ENCODE measurements at places on chromosomes 6 and 20. TPM values are rescaled to one million over a fixed set of nuclear protein-coding genes. Genes with fewer than 3 reads are reported as not detected.

TRIM40 gene
- total RNA-seq = not detected

COMMD7 gene
- 34.4 TPM for total RNA-seq

PCSK2 gene
- total RNA-seq = not detected

BCLAF1 gene
- total RNA-seq = 135 TPM

SMPD2 gene
- 5.6 TPM for total RNA-seq

BANF2 gene
- not detected for total RNA-seq

GRCh38 chr6:150343434-150343833, 25.4 kb upstream of the IYD start:
- DNase-seq = no peak

- no peak for DNase-seq
These were observed 253.6 kb downstream of the THBS2 start for GRCh38 chr6:169000022-169000421.

DNA sequence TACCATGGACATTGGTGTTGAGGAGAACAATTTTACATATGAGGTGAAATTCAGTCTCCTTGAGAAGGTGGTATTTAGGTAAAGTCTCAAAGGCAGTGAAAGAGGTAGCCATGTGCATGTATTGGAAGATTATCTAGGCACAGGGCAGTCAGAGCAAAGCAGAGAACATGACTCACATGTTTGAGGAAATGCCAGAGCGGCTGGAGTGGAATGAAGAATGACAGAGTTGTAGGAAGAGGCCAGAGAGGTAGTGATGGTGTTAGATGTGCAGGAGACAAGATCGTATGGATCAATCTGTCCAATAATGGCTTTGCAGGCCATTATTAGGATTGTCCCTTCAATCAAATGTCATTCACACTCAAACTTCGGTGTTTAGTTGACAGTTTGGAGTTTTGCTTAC, 449.4 kb upstream of the PTCHD4 start:
- DNase-seq = no peak

GRCh38 chr6:48136856-48137255, 25.9 kb upstream of the PTCHD4 start:
- DNase-seq = no peak

- DNase-seq = no peak
These were observed 22.8 kb upstream of the ATXN1 start for GRCh38 chr6:16783952-16784565.

DNA sequence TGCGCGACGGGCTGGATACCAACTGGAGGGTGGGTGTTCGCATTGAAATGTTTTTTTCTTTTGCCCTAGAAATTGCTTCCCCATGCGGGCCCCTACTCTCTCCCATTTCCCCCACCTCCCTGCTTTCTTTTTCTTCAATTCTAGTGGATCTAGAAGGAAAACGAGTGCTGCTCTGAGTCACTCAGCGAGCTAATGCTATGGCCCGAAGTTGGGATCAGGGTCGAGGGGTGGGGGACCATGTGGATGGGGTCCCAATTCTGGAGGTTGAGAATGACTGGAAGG, 71.5 kb downstream of the SOX4 start:
- no peak for DNase-seq

GRCh38 chr6:141866731-141867497, 265.8 kb upstream of the GJE1 start:
- DNase-seq = no peak

GRCh38 chr6:83976037-83976755, 57.4 kb upstream of the MRAP2 start:
- DNase-seq = no peak

- DNase-seq = no peak
These were observed 101.4 kb downstream of the LIN28B start for GRCh38 chr6:105058316-105058715.

DNA sequence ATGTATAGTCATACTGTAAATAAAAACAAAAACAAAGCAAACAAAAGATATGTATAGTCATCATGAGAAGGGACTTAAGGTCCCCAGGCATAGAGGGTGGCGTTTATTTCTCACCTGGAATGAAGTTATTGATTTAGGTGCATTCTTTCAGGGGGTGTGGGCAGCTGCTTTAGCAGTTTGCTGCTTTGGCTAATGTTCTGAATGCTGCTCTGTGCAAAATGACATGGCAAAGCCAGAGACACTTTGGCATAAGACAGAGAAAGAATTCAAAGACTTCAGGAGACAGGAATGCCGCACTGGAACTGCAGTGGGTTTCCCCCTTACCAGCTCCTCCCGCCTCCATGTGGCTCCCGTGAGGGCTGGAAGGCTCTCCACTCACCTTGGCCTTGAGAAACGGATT, 36.4 kb upstream of the NELFCD start:
- DNase-seq = no peak

GRCh38 chr6:156905801-156906200, 128.6 kb downstream of the ARID1B start:
- no peak for DNase-seq

GRCh38 chr6:148199584-148199983, 143.1 kb upstream of the SASH1 start:
- no peak for DNase-seq

DNA sequence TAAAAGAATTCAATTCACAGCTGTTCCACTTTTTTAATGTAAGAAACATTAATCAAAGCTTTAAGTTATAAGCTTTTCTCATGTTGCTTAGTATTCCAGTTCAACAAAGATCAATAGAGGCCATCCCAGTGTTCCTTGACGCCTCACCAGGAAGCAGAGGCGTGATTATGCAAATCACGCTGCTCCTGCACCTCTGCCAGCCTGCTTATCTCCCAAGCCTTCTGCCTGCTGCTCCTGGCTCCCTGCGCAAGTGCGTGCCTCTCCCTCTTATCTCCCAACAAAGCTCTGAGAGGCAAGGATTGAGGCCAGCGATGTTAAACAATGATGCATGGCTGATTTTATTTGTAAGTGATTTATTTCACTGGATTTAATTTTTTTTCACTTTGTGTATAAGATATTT, 42.8 kb downstream of the INSM1 start:
- no peak for DNase-seq

DNA sequence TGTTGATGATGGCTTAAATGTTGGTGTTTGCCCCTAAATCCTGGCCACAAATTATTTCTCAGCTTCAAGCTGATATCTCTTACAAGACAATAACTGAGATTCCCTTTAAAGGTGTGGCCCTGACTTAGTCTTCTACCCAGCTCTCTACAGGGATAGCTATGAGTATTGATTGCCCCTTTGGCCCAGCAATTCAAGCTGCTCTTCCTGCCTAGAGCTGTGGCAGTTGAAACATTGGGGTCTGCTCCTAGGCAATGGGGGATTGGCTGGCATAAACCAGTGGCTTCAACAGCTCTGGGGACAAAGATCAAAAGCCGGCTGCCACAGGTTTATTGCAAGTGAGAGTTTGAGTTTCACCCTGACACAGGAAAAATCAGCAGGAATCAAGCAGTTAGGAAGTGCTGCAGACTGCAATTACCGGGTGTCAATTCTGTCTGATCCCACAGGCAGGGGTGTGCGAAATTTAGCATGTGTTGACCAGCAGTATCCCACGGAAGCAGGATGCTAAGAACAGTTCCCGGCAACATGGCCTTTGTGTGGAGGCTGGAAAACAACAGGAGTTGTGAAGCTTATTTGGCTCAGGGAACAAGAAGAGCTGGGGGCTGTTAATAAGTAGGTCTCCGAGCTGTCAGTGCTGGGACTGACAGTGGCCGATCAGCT, 66.2 kb upstream of the IYD start:
- DNase-seq = no peak

DNA sequence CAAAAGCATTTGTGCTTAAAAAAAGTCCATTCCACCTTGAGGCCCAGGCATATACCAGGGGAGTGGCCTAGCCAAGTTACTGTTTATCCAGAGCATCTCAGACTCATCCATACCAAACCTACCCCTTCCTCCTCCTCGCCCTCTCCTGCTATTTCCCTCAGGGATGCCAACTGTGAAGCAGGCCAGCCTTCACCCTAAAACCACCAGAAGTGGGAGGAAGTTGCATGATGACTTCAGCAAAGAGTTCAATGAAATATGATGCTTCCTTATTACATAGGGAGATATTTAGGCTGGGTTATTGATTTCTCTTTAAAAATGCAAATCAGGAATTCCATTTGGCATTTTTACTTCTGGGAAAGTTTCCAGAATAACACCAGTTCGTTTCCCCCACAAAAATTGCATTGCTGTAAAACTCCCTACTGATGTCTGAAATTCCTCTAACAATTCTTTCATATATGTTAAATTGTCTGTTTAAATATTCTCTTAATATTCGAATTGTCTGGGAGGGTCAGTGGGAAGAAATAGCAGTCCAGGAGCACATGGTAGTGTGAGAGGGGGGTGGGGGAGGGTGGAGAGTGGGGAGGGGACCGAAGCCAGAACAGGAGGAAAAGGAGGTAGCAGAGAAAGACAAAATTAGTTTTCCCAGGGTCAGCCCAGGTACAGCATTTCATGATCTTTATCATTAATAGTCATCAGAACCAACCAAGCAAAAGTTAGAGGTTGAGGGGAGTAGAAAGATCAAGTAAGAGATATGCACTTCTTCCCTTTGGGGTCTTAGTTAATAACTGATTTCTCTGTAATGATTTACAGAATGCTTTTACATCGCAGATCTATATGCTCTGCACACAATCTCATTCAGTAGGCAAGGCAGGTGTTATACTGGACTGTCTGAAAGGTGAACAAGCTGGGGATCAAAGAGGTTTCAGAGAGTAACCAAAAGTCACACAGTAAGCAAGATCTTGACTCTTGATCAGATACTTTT, 1.7 kb upstream of the TCP11 start:
- no peak for DNase-seq

GRCh38 chr6:142008781-142009180, 123.9 kb upstream of the GJE1 start:
- no peak for DNase-seq

DNA sequence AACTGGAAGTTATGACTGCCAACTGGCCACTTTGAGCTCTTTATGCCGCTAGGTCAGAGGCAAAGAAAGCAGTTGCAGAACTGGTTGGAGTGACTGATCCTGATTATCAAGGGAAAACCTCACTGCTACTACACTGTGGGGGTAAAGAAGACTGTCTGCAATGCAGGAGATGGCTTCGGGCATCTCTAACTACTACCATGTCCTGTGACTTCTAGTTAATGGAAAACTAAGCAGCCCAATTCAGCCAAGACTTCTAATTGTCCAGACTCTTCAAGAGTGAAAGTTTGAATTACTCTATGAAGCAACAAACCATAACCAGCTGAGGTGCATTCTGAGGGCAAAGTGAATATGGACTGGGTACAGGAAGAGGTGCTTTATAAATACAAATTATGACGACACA, 773.6 kb upstream of the SLC35B3 start:
- DNase-seq = no peak

DNA sequence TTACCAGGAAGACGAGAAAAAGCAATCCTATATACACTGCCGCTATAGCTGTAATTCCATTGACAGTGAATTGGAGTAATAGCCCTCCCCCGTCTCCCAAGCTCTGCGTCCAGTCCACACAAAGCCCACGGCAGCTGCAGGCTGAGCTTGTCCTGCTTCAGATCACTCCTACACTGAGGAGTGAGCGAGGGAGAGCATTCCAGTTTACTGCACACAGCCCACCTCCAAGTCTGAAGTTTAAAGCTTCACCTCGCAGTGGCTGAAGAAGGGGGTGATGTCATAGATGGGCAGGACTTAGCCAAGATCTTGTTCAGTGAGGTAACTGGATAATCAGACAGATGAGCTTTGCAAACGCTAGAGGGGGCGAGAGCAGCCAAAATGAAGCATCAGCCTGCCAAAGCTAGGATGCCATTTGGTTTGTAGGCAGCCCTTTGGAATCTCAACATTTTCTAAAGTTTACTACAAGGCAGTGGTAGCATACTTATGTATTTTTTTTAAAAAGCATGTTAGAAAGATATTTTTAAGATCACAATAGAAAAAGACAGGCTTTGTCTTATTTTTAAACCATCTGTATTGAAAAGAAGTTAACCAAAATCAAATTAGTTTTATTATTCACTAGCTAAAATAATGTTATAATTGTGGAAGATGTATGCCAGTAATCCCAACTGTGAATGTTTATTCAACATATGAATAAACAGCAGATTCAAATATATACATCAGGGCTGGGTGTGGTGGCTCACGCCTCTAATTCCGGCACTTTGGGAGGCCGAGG, at the start of gene FLRT3:
FLRT3 (minus strand) TSS at position 213 of the 772 bp plus-strand sequence. CDS start 10,106 bp downstream, outside the sequence.
- DNase-seq = no peak

DNA sequence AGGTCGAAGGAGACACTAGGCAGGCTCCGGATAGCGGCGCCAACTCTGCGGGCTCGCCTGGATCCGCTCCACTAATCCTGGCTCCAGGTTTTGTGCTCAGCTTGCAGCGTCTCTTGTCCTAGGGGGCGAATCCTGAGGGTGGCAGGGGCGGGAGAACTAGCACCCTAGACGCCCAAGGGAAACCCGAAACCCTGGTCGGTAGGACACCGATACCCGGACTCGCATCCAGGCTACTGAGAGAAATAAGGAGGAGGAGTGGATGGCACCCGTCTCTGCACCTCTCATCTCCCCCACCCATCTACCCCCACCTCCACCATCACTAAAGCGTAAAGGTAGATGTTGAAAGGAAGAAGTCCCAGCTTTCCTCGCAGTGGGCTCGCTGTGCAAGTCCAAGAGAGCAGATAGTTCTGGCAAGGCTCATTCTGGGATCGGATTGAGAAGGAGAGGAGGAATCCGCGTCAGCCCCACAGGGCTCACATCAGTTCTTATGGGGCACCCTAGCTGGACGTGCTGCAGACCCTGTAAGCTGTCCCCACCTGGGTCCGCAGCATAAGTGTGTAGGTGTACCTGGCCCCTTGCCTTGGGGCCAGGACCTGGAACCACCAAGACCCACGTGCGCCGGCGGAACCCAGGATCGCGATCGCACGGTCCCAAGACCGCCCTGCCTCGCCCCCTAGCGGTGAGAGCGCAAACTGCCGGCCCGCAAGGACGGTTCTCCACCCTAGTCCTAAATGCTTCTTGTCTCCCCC, 6.9 kb downstream of the SLC32A1 start:
- DNase-seq = no peak

GRCh38 chr20:57688295-57688694, 21.5 kb downstream of the PMEPA1 start:
- no peak for DNase-seq

GRCh38 chr20:18252597-18253451, 35.5 kb upstream of the ZNF133 start:
- DNase-seq = no peak

DNA sequence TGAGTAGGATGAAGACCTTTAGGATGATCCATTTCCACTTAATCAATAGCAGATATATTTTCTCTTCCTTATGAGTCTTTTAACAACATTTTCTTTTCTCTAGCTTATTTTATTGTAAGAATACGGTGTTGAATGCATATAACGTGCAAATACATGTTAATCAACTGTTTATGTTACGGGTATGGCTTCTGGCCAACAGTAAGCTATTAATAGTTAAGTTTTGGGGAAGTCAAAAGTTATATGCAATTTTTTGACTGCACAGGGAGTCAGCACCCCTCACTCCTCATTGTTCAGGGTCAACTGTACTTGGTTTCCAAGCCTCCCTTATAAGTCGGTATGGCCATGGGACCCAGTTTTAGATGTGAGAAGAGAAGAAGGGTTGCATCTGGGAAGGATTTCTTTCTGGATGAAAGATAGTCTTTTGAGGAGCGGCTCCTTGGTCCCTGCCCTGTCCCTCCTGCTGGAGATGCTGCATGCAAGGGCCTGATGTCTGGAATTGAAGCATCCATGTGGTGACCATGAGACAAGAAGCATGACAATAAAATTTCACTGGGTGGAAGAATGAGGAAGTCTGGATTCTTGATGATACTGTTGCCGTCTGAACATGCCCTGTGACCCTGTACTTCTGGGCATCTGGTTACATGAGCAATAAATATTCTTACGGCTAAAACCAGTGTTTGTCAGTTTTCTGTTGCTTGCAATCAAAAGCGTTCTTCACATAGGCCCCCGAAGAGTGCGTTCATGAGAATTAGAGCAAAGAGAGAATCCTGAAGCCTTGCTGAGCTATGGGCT, 194.7 kb upstream of the PMEPA1 start:
- DNase-seq = no peak

- no peak for DNase-seq
These were observed 97.5 kb downstream of the ZMYND8 start for GRCh38 chr20:47258745-47259695.

Measured in chondrocyte (in vitro differentiated cells).